ENCODE measurements at places on chromosomes 1 and 21. TPM values are rescaled to one million over a fixed set of nuclear protein-coding genes. Genes with fewer than 3 reads are reported as not detected.

AKR7A2 gene
- 85.5 TPM for total RNA-seq

HORMAD1 gene
- total RNA-seq: 1.2 TPM

PLEKHN1 gene
- total RNA-seq: 0.88 TPM

S100A8 gene
- 23.5 TPM for total RNA-seq

ADAMTS4 gene
- 5.4 TPM for total RNA-seq

NES gene
- total RNA-seq: 87.1 TPM

C8B gene
- not detected for total RNA-seq

BEND5 gene
- total RNA-seq: 16.3 TPM

STK40 gene
- total RNA-seq: 14.7 TPM

GIPC2 gene
- total RNA-seq: 2.1 TPM

UCK2 gene
- 38.0 TPM for total RNA-seq

UBR4 gene
- total RNA-seq: 137 TPM

CLCA2 gene
- total RNA-seq: 1.3 TPM

HCN3 gene
- total RNA-seq: 7.4 TPM

LRRIQ3 gene
- total RNA-seq: 1.4 TPM

CNKSR1 gene
- 8.4 TPM for total RNA-seq

ELAPOR1 gene
- 7.4 TPM for total RNA-seq

LAPTM5 gene
- 11.3 TPM for total RNA-seq

RIMS3 gene
- 28.6 TPM for total RNA-seq

CLCA4 gene
- total RNA-seq: not detected

PLPP3 gene
- 132 TPM for total RNA-seq

SPRR2A gene
- not detected for total RNA-seq

FH gene
- total RNA-seq: 53.0 TPM

PTAFR gene
- total RNA-seq: 2.0 TPM

CCDC190 gene
- 0.66 TPM for total RNA-seq

LEMD1 gene
- 64.0 TPM for total RNA-seq

KCNT2 gene
- 18.0 TPM for total RNA-seq

SORT1 gene
- total RNA-seq: 46.4 TPM

CRNN gene
- not detected for total RNA-seq

CRYBG2 gene
- total RNA-seq: 1.9 TPM

SLC22A15 gene
- 8.1 TPM for total RNA-seq

TENT5C gene
- 29.2 TPM for total RNA-seq

PDPN gene
- 14.1 TPM for total RNA-seq

FCRL5 gene
- not detected for total RNA-seq

NLRP3 gene
- 2.2 TPM for total RNA-seq

FBXO2 gene
- 1.8 TPM for total RNA-seq

CASQ2 gene
- total RNA-seq: 65.9 TPM

SLC9A1 gene
- total RNA-seq: 8.5 TPM

SLC44A5 gene
- 19.1 TPM for total RNA-seq

NR1I3 gene
- total RNA-seq: not detected

LMOD1 gene
- total RNA-seq: 23.3 TPM

FAM3B gene
- total RNA-seq: 0.38 TPM

OLIG2 gene
- total RNA-seq: 5.8 TPM

CD5L gene
- not detected for total RNA-seq
